ENCODE measurements at places on chromosomes 3 and 15.

DNA sequence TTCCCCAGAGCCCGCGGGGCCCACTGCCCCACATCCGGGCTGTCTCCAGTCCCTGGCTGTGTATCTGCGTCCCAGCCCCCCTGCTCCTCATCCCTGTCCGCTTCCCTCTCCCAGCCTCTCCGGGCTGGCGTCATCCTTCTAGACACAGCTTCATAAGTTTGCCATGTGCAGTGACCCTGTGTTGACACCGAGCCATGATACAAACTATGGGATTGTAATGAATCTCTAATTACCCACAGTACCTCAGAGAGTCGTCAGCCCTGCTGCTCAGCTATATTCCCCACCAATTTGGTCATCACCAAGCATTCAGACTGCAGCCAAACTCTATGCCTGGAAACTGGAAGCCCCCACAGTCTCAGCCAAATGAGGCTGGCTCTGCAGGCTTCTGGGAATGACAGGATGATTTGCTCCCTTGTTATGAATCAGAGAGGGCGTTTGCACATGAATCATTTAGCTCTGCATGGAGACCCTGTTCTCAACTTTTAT is 466.1 kb upstream of the ATP11B start:
- H3K4me3 ChIP-seq: no peak overlapping the region
- H3K4me1 ChIP-seq: no peaks in the 10 kb centered on the region
- no peaks in the 10 kb centered on the region for H3K36me3 ChIP-seq
- no peak overlapping the region for H3K27ac ChIP-seq
- no peaks in the 10 kb centered on the region for H3K27me3 ChIP-seq

- H3K4me3 ChIP-seq: no peak overlapping the region
- no peak overlapping the region for H3K27ac ChIP-seq
- peaks cover 9% of the 10 kb centered on the region for H3K27me3 ChIP-seq
- DNase-seq: no peak
Observed at GRCh38 chr3:110925798-110926197, 145.8 kb upstream of the NECTIN3 start.

DNA sequence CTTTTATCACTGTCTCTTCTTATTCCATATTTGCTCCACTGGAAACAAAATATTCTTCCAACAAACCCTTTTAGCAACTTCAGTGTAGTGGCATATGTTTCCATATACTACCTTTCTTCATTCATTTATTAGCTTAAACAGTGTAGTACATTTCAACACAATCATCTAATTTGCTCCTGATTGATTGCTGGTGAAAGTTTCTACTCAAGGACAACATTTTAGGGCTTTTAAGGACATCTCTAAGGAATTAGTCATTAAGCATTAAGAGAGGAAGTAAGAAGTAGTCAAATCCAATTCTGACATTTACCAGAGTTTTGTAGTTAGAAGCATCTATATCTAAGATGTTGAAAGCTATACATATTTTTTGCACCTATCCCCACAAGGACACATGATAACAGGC is 55.8 kb downstream of the RSRC1 start:
- H3K4me3 ChIP-seq: no peak overlapping the region
- no peak overlapping the region for H3K27ac ChIP-seq
- H3K4me1 ChIP-seq: peaks cover 11% of the 10 kb centered on the region
- DNase-seq: no peak
- H3K36me3 ChIP-seq: peaks cover 29% of the 10 kb centered on the region

GRCh38 chr3:34235096-34235495 is 436.7 kb downstream of the PDCD6IP start:
- no peaks in the 10 kb centered on the region for H3K4me1 ChIP-seq
- no peaks in the 10 kb centered on the region for H3K36me3 ChIP-seq
- DNase-seq: no peak
- H3K4me3 ChIP-seq: no peak overlapping the region
- H3K27ac ChIP-seq: no peak overlapping the region

GRCh38 chr3:74003734-74004133 is 379.0 kb upstream of the PDZRN3 start:
- DNase-seq: no peak
- no peak overlapping the region for H3K27ac ChIP-seq
- no peaks in the 10 kb centered on the region for H3K36me3 ChIP-seq
- H3K27me3 ChIP-seq: no peaks in the 10 kb centered on the region
- H3K4me1 ChIP-seq: no peaks in the 10 kb centered on the region

GRCh38 chr15:81146006-81146405 is 11.9 kb downstream of the CFAP161 start:
- H3K4me3 ChIP-seq: no peak overlapping the region
- peaks cover 13% of the 10 kb centered on the region for H3K27me3 ChIP-seq
- no peak overlapping the region for H3K27ac ChIP-seq
- no peaks in the 10 kb centered on the region for H3K36me3 ChIP-seq

- H3K4me3 ChIP-seq: no peak overlapping the region
- no peak overlapping the region for H3K27ac ChIP-seq
- peaks cover 3% of the 10 kb centered on the region for H3K27me3 ChIP-seq
- peaks cover 13% of the 10 kb centered on the region for H3K4me1 ChIP-seq
Observed at GRCh38 chr15:66940368-66940767, 125.0 kb upstream of the SMAD3 start.

DNA sequence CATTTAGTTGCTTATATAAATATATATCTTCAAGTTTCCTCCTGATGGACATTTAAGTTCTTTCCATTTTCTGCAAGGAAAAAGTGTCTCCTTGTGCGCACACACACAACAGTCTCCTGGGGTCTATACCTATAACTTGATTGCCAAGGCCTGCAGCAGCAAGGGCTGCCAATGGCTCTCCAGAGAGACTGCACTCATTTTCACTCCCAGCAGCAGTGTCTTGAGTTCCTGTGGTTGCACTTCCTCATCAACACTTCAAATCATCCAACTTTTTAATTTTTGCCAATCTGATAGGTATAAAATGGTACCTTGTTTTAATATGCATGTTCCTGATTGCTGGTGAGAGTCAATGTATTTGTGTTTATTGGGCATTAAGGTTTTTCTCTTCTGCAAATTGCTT is 23.1 kb downstream of the TNFAIP8L3 start:
- H3K4me3 ChIP-seq: no peak overlapping the region
- peaks cover 4% of the 10 kb centered on the region for H3K4me1 ChIP-seq
- peaks cover 2% of the 10 kb centered on the region for H3K27me3 ChIP-seq
- H3K36me3 ChIP-seq: no peaks in the 10 kb centered on the region
- H3K27ac ChIP-seq: no peak overlapping the region
- no peak for DNase-seq

- no peaks in the 10 kb centered on the region for H3K36me3 ChIP-seq
- no peak for DNase-seq
- H3K4me3 ChIP-seq: no peak overlapping the region
- H3K4me1 ChIP-seq: no peaks in the 10 kb centered on the region
- no peak overlapping the region for H3K27ac ChIP-seq
Observed at GRCh38 chr3:104879919-104880318, 486.8 kb upstream of the ALCAM start.

DNA sequence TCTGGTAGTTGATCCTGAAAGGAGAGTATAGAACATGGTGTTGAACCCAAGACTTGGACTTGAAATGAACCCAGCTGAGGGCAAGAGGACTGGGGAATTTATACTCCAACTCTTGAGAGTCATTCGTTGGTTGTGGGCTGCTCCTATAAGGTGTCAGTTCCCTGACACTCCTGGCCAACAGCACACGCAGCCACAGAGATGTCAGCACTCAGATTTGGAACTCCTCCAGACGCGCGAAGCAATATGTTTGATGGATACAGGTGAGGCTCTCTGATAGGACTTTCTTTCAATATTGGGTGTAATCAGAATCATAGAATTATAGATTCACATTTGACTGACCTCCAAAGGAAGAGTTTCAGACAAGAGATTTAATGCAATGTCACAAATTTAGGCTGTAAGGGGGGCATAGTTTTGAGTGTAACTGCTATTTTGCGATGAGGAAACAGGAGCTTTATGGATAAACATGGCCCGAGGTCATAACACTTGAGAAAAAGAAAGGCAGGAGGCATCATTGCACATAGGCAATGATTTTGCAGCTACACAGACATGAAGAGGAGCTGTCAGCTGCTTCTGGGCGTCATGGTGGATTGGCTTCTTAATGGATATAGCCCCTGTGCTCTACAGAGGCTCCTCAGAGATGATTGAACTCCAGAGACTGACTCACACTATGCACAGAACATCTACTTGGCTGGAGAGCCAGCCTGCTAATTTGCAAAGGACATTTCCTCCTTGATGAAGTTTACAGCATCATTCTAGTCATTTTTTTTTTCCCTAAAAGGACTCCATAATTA is 569.2 kb upstream of the RGMA start:
- no peak for DNase-seq
- H3K4me1 ChIP-seq: no peaks in the 10 kb centered on the region
- H3K4me3 ChIP-seq: no peak overlapping the region
- peaks cover 2% of the 10 kb centered on the region for H3K27me3 ChIP-seq
- H3K36me3 ChIP-seq: no peaks in the 10 kb centered on the region
- H3K27ac ChIP-seq: no peak overlapping the region

DNA sequence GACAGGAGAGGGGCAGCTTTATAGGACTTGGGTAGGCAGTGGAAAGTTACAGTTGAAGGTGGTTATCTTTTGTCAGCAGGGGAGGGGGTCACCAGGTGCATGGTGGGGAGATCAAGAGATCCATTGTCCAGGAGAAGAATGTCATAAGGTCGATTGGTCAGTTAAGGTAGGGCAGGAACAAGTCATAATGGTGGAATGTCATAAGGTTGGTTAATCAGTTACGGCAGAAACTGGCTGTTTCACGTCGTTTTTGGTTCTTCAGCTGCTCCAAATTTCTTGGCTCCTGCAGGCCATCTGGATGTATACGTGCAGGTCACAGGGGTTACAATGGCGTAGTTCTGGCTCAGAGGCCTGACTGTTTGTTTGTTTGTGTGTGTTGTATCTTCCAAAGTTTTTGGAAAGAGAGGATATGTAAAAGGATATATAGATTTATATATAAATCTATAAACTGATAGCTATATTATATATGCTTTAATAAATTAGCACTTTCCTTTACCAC is 565.1 kb downstream of the ZNF385D start:
- no peak overlapping the region for H3K27ac ChIP-seq
- H3K36me3 ChIP-seq: no peaks in the 10 kb centered on the region
- no peaks in the 10 kb centered on the region for H3K27me3 ChIP-seq
- DNase-seq: no peak

DNA sequence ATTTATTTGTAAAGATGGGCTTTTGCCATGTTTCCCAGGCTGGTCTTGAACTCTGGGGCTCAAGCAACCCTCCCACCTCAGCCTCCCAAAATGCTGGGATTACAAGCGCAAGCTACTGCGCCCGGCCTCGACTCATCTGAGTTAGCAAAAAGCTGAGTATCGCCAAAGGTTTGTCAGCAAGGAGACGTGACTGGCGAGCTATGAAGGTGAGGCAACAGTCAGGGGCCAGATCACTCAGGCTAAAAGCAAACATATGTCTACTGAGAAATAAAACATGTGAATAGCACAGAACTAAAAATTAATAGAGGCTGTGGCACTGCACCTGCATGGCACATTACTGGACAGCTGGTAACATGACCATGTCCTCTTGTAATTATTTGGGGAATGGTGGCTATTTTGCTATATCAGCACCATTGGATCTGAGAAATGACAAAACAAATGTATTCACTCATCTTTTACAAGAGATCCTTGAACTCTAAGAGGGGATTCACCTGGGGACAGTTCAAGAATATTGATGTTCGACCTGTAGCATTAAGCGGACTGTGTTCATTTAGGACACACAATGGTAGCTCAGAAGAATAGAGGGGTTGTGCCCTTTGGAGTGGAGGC is 10.0 kb upstream of the SLC25A26 start:
- peaks cover 4% of the 10 kb centered on the region for H3K4me1 ChIP-seq
- H3K27me3 ChIP-seq: no peaks in the 10 kb centered on the region
- no peak overlapping the region for H3K27ac ChIP-seq

DNA sequence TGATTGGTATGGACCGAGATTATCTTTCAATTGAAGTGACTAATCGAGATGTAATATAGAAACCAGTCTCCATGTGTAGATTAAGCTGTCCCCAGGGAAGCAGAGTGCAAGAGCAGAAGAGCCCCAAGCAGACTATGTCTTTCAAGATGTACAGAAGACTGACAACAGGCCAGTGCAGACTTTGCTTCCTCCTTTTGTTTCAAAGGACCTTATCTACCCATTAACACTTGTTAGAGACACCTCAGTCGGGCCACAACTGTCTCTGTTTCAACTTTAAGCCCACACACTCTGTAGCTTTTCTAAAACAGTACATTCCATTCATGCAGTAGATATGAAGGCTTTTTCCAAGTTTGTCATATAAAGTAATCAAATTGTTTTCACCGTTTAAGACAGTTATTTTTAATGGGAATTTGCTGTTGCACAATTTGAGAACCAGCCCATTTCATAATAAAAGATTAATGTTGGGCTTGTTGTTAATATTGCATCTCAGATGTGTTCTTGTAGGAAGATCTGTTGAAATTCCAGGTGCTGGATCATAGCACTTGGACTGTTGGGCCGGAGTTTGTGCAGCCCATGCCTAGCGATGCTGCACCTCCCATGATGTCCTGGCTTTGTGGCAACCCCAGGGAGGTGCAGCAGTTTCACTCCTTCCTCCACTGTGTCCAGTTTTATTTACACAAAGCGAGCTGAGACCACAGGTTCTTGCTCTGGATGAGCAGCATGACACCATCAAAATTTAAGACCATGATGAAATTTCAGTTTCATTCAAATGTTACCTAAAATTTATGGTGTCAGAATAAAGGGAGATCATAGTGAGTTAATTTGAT is 12.4 kb downstream of the GORASP1 start:
- H3K4me1 ChIP-seq: no peaks in the 10 kb centered on the region
- no peak overlapping the region for H3K4me3 ChIP-seq
- H3K36me3 ChIP-seq: peaks cover 20% of the 10 kb centered on the region
- H3K27ac ChIP-seq: no peak overlapping the region
- no peak for DNase-seq
